ENCODE measurements at places on chromosomes 4 and X.

- H3K4me3 ChIP-seq: no peak overlapping the region
- no peak overlapping the region for H3K27ac ChIP-seq
- H3K4me1 ChIP-seq: no peaks in the 10 kb centered on the region
These were observed 22.7 kb downstream of the F8A1 start for GRCh38 chrX:154908821-154909220.

GRCh38 chr4:186845137-186845842, 121.6 kb upstream of the FAT1 start:
- H3K27me3 ChIP-seq: no peaks in the 10 kb centered on the region
- no peak overlapping the region for H3K27ac ChIP-seq

- no peaks in the 10 kb centered on the region for H3K4me1 ChIP-seq
- no peaks in the 10 kb centered on the region for H3K27me3 ChIP-seq
- DNase-seq: peak; percentile 29
- no peak overlapping the region for H3K4me3 ChIP-seq
These were observed 8.4 kb downstream of the TDO2 start for GRCh38 chr4:155911905-155912304.

DNA sequence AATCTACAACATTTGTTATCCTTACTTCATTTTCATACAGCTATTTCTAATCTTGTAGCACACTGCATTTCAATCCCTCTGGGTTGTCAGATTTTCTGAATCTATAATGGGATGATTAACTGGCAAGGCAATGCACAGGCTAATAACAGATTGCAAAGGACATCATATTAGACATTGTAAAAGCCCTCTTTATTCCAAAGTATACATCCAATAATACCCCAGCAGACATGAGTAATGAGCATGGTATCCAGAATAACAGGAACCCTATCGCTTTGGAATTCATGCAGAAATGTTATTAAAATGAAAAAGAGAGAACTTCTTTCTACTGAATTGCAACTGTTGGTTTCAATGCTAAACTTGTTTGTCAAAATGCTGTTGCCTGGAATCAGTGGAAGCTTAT, 122.9 kb downstream of the C4orf33 start:
- no peaks in the 10 kb centered on the region for H3K4me1 ChIP-seq
- no peak for DNase-seq
- no peaks in the 10 kb centered on the region for H3K36me3 ChIP-seq
- no peaks in the 10 kb centered on the region for H3K27me3 ChIP-seq
- H3K4me3 ChIP-seq: no peak overlapping the region
- H3K27ac ChIP-seq: no peak overlapping the region

- no peak for DNase-seq
- H3K27ac ChIP-seq: no peak overlapping the region
- H3K4me1 ChIP-seq: peaks cover 1% of the 10 kb centered on the region
- H3K36me3 ChIP-seq: no peaks in the 10 kb centered on the region
These were observed 2.0 kb downstream of the ABLIM2 start for GRCh38 chr4:8156617-8157016.

GRCh38 chr4:66606908-66607307, 936.6 kb upstream of the EPHA5 start:
- no peak overlapping the region for H3K27ac ChIP-seq
- no peaks in the 10 kb centered on the region for H3K36me3 ChIP-seq
- H3K27me3 ChIP-seq: no peaks in the 10 kb centered on the region
- no peak overlapping the region for H3K4me3 ChIP-seq

DNA sequence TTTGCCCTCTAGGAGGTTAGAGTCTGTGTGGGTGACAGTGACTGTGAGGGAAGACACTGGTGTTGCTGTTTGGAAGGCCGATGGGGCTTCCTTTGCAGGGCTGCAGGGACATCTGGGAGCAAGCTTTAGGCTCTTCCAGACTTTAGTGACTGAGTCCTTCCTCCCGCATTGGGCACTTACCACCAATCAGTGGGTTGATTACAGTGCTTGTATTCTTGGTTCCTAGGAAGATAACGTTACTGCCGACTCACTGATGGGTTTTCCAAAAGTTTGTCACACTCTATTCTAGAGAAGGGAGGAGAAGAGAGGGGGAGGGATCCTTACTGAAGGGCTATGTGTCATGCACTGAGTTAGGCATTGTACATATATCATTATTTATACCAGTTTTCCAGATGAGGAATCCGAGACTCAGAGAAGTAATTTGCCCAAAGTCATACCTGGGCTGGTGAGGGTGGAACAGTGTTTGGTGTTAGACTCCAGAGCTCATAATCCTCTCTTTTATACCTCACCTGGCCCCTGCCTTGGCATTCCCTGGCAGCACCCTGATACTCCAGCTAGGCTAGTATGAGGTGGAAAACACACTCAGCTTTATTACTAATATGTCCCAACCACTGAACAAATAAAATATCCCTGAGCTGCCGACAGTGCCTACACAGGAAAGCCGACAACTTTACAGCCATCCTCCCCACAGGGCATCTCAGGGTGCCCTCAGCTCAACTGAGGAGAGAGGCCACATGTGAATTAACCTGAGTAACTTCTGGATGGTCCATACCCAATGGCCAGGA, 3.8 kb downstream of the CHST7 start:
- no peak overlapping the region for H3K4me3 ChIP-seq
- peak; percentile 45 for DNase-seq
- no peaks in the 10 kb centered on the region for H3K36me3 ChIP-seq
- no peak overlapping the region for H3K27ac ChIP-seq

DNA sequence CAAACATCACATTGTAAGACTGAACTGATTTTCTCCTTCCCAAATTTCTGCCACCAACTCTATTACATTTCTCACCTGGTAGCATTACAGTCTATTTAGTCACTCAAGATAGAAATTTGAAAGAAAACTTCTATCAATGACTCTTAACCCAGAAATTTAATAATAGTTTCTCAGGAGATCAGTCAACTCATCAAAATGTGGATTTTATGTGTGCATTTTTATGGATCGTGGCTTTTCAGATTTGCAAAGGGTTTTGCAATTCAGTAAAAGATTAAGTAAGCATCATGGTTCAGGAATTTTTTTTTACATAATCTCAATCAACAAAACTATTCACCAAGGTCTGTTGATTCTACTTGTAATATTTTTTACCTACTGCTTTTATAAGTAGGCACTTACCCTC, 111.1 kb downstream of the CFAP299 start:
- H3K27ac ChIP-seq: no peak overlapping the region
- no peaks in the 10 kb centered on the region for H3K36me3 ChIP-seq
- H3K4me1 ChIP-seq: no peaks in the 10 kb centered on the region
- DNase-seq: no peak
- H3K27me3 ChIP-seq: no peaks in the 10 kb centered on the region

GRCh38 chr4:189285377-189285776, 655.3 kb upstream of the FRG1 start:
- no peak overlapping the region for H3K4me3 ChIP-seq
- H3K4me1 ChIP-seq: no peaks in the 10 kb centered on the region
- no peaks in the 10 kb centered on the region for H3K27me3 ChIP-seq

- H3K4me3 ChIP-seq: no peak overlapping the region
- no peak overlapping the region for H3K27ac ChIP-seq
- no peaks in the 10 kb centered on the region for H3K27me3 ChIP-seq
- no peak for DNase-seq
These were observed 12.6 kb downstream of the GRIPAP1 start for GRCh38 chrX:48989483-48989882.

Data from mesendoderm (in vitro differentiated cells).